ENCODE measurements at places on chromosomes 5 and 9.

DNA sequence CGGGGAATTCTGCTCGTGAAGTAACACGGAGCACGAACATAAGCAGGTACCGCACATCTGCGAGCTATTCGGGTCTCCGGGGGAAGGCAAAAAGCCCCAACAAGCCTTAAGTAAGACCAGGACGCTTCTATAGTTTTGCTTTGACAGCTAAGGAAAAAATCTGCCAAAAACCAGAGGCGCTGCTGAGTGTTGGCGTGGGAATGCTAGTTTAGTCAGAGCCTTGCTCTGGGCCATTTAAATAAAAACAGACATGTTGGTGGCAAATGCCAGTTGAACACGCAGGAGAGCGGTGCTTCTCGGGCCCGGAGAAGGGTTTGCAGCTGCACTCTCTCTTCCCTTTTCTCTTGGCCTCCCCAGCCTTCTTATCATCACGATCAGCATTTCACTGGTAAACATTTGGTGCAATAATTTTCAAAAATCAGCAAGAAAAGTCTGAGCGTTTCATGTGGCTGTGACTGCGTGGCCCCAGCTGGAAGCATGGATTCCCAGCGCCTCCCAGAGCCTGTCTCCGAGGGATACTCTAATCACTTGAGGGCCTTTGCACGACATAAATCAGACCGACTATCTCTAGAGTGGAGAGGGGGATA lies 6.4 kb upstream of the NOTCH1 start:
- DNase-seq: no peak

DNA sequence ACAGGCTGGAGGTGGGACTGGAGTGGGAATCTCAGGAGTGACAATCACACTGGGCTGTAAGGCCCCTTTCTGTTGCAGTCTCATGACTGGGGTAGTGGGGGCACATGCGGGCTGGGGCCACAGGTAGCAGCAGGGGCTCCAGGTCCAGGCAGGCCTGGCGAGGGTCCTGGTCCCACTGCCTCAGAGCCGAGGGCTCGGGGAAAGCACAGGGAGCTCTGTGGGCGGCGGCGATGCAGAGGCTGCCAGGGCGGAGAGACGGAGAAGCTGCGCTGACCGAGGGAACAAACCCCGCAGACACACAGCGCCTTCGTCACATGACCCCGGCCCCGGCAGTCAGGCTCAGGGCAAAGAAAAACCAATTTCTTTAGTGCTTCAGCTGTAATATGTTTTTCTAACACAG lies 5.3 kb upstream of the LHX3 start:
- no peak for DNase-seq

GRCh38 chr5:10701567-10702039 lies 59.4 kb downstream of the DAP start:
- DNase-seq: peak; percentile 47

DNA sequence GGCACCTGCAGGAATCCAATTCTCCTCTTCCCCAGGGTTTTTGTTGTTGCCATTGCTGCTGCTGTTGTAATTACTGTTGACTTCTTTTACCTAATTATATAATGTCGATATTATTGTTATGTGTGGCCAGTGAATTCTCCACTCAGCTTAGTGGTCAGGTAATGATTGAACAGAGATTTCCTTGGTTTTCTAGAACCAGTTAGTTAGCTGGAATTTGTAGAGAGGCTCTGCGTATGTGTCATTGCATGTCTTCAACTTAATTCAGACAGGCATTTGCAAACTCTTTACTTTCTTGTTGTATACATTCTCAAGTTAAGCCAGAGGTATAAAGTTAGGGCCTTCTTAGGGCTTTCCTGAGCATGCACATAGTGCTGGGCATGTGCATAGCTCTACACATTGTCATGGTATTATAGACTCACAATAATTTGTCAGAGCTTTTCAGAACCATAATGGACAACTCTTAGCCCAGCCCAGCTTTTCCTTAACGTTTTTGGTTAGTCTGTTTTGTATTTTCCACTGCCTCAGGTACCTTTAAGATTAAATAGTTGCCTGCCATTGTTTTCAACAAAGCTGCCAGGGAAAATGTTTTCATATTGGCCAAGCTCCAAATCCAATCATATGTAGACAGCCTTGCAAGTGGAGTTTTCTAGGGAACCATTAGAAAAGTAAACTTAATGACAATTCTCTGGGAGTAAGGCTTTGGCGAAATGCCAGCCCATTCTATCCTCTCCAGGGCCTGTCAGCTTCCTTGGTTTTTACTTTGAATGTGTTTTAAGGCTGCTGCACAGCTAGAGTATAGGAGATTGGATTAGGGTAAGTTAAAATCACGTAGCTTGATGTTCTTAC lies 68.1 kb downstream of the UBE2R2 start:
- no peak for DNase-seq

DNA sequence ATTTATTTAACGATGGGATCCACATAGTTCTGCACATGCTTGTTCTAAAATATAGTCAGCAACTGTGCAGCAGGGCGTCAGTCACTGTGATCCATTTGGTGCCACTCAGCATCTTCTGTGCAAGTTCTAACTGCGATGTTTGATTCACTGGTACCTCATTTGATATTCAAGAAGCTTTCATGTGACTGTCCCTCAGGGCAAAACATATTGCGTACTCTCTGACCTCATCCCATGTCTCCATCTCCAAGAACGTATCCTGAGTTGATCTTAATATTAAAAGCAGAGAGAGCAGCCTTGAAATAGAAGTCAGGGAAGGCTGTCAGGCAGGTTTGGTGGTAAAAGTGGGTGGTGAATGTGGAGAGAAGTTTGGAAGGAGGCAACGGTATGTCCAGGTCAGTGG lies 116.5 kb upstream of the ATP10B start:
- no peak for DNase-seq

- DNase-seq: no peak
Measured at GRCh38 chr5:179371121-179371510, 25.9 kb upstream of the ADAMTS2 start.
